Left colon (tissue), 2 donors: ENCODE measurements at places on chromosomes 3 and 15. TPM values are rescaled to one million over a fixed set of nuclear protein-coding genes. Genes with fewer than 3 reads are reported as not detected.

Gene GP5
- not detected for total RNA-seq

Gene PODXL2
- 12.6 TPM for total RNA-seq

DNA sequence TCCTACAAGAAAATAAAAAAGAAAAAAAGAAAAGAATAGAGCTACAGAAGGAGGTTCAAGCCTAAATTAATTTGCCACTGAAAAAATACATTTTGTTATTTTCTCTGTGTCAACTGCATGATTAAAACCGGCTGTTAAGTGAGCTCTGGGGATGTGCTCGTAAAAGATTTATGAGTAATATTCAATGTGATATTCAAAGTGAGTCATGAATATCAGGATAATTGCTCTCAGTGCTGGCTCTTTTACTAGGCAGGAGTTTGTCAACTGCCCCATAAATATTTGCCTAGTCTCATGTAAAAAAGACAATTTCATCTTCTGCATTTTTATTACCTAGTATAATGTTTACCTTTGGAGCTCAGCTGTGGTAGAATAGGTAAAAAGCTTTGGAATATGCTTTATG, 78.9 kb downstream of the CDIN1 start:
- DNase-seq = no peak

GRCh38 chr15:62711691-62712454, 330.7 kb upstream of the TPM1 start:
- DNase-seq = no peak

DNA sequence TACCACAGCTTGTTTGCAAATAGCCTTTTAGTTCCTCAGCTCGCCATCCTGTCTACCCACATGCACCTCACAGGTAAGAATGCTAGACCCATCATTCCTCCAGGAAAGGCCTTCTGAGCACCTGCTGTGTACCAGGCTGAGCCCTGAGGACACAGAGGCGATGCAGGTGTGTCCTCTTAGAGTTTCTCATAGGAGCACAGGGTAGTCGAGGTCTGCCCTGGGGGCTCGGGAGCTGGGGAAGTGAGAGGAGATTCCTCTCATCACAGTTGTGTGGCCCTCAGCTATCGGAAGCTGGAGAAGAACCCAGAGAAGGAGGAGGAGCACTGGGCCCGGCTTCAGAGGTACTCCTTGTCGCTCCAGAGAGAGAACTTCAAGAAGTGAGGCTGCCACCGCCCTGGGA, 8.0 kb downstream of the MESP1 start:
- DNase-seq = no peak

- no peak for DNase-seq
These were observed 121.6 kb upstream of the ST8SIA2 start for GRCh38 chr15:92272106-92272505.

DNA sequence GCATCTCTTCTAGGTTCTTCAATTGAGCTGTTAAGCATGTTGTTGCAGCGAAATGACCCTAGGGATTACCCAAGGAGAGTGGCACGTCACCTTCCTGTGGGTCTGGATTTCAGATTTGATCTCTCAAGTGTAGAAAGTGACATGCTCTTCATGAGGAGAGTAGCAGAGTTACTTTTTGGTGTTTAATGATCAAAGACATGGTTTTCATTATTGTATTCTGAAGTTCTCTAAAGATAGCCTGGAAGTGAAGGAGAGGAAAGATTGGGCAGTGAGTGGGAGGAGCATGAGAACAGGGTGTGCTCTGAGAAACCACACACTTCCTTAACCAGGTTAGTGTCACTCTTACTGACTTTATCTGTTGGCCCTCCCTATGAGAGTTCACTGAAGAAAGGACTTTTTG, 153.6 kb downstream of the AKAP13 start:
- no peak for DNase-seq

Gene IQCF5
- not detected for total RNA-seq

Gene ZNF662
- 7.7 TPM for total RNA-seq

- DNase-seq = no peak
These were observed 227.1 kb downstream of the RPLP1 start for GRCh38 chr15:69679623-69680228.

Gene ATP13A5
- total RNA-seq = not detected

- no peak for DNase-seq
These were observed 138.3 kb upstream of the FAM3D start for GRCh38 chr3:58804914-58805313.

GRCh38 chr15:92105611-92106010, 252.1 kb downstream of the SLCO3A1 start:
- DNase-seq = no peak

GRCh38 chr3:96027718-96028117, 786.7 kb upstream of the EPHA6 start:
- DNase-seq = no peak

DNA sequence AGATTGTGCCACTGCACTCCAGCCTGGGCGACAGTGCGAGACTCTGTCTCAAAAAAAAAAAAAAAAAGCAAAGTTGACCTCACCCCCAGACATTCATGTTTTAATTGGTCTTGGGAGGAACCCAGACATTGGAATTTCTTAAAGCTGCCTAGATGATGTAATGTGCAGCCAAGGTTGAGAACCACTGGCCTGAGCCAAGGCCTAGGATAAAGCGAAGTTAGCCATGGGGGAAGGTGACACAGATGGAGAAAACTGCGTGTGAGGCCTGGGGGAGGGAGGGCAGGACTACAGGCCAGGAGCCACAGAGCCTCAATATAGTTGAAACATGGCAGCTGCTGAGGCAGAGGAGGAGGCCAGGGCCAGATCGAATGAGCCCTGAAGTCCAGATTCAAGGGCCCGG, 21.0 kb downstream of the GLB1 start:
- DNase-seq = no peak

Gene PLIN1
- total RNA-seq = 2.3 TPM

DNA sequence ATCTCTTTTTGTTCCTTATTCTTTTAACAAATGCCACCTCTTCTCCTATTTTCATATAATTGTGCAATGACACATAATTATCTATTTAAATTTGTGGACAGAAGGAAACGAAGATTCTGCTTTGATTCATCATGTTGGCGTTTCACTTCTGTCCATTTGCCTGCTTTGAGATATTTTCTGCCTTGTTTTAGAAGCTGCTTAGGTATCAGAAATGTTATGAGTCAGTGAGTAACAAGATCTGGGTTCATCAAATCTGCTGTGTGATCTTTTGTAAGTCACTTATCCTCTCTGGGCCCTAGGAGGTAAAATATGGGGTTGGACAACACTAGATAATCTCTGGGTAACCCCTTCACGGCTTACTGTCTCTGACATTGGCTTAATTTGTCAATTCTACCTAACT, 7.3 kb upstream of the MINDY4B start:
- no peak for DNase-seq

Gene CFAP20DC
- 1.6 TPM for total RNA-seq

DNA sequence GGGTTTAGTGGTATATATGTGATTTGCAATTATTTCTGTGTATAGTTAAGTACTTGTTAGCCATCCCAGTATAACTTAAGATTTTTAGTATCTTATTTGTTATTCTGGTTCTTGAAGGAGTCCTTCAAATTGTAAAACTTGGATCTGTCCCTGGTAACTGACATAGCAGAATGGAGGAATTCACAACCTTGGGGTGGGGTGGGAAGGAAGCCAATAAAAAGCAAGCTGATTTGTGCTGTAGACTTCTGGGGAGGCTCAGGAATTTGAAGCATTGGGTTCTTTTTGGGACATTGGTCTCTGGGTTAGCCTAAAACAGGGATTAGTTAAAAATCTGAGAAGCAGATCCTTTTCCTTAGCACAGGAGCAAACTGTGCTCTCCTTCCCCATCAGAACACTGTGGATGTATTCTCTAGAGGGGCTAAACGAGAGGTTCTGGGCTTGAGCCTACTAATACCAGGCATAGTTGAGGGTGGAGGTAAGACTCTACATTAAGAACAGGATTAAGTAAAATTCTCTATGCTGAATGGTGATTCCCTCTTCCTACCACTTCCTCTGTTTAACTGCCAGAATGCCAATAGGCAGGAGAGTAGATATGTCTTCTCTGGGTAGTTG, 42.2 kb downstream of the GMPS start:
- no peak for DNase-seq

DNA sequence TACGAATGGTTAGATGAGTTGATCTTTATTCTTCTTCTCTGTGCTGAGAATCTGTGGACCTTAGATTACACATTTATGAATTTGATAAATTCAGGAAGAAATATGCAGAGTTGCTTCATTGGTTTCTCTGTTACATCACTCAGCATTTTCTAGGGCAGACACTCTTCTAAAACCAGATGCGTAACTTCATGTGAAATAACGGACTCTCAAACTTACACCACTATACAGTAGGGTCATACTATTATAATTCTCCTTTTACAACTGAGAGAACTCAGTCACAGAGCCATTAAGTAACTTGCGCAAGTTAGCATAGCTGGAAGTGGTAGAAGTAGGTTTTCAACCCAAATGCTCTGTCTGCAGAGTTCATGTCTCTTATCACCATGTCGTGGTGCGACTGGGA, 5.7 kb downstream of the TMEM207 start:
- DNase-seq = no peak
